ENCODE measurements at places on chromosomes 6 and 20.

DNA sequence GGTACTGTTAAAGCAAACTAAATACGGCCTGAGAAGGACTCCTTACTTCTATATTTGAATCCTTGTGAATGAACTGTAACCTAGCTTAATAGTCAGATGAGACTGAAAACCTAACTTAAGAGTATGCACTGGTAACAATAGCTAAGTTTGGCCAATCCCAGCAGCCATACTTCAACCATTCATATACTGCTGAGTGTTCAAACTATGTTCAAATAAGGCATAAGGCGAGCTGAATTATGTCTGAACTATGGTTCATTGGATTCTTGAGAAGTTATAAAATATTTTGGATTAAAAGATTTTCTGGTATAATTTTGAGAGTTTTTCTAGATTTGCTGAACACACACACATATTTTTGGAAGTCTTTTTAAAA, 2.2 kb downstream of the SMPDL3A start:
- no peak for DNase-seq

GRCh38 chr6:128499079-128499731, 21.2 kb downstream of the PTPRK start:
- no peak for DNase-seq

DNA sequence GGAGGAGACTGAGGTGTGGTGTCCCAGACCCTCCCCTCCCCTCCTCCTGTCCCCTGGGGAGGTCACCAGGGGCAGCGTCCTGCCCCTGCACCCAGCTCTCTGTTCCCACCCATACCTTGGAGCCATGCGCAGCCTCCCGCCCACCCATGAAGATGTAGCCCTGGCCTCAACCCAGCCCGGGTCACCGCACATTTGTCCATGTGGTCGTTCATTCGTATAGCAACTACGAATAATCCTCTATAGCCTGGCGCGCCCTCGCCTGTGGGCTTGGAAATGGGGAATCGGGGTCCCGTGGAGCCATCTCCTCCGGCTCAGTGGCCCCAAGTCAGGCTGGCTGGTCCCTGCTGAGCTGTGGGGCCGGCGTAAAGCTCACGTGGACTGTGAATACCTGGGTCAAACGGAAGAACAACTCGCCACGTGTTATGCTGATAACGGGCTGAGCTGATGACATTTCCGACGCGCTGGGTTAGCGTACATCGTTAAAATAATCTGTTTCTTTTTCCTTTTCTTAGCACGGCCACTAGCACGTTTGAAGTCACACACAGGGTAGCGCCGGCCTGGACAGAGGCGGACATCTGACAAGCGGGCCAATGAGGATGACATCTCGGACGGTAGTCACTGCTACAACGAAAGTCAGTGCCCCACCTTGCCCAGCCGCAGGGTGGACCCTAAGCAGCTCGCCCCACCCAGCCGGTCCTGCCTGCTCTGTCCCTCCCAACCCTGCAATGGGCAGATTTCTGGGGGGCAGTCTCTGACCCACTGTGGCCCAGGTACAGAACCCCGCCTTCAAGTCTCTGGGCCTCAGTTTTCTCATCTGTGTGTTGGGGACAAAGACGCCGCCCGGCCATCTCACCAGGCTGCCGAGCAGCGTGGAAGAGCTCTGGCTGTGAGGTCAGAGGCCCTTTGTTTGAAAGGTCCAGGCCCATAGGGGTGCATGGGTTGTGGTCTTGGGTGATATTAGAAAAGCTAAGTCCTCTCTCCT, 19.8 kb upstream of the RBBP8NL start:
- DNase-seq, result no peak

DNA sequence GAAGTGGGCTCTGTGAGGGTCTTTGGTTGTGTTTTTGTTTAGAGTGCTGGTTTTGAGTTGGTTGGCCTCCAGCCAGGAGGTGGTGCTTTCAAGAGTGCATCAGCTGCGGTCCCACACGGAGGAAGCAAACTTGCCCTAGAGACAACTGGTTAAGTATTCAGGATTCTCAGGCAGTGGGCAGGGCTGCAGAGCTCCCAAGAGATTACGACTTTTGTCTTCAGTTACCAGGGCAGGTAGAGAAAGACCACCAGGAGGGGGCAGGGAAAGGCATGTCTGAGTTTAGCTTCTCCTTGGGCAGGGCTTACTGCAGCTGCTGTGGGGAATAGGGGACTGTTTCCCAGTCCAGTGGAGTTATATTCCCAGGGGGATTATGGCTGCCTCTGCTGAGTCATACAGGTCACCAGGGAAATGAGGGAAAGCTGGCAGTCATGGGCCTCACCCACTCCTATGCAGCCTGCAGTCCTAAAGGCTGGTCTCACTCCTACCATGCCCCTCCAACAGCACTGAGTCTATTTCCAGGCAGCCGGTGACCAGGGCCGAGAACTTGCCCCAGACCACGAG, 64.3 kb downstream of the TTI1 start:
- no peak for DNase-seq

GRCh38 chr6:12278915-12279314, 11.2 kb upstream of the EDN1 start:
- DNase-seq, result no peak

DNA sequence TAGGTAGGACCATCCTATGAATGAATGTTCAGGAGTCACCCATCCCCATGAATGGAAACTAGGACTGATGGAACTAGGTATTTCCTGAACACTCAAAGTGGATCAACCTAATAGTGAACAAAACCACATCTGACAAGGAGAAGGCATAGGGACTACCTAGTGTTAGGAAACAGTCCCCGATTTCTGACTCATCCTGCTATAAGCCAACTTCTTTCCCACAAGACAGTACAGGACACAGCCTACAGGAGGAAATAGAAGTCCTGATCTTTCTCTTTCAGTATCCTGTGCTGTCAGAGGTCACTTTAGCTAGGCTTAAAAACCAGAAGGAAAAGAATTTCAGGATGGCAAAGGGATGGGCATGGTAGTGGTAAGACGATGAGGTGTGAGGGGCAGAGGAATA, 19.5 kb upstream of the GMDS start:
- DNase-seq, result no peak
